Stimulated activated CD4-positive, alpha-beta T cell treated with anti-CD3 and anti-CD28 coated beads, Interleukin-1b, Interleukin-23, amount 100 ng/mL, for 1 hour (primary cell): ENCODE measurements at places on chromosomes 2 and 18.
A peak's percentile ranks its signal among the peaks of the same experiment; 100 is the strongest.

GRCh38 chr2:198268519-198268918 is 464.1 kb downstream of the PLCL1 start:
- no peak for DNase-seq

DNA sequence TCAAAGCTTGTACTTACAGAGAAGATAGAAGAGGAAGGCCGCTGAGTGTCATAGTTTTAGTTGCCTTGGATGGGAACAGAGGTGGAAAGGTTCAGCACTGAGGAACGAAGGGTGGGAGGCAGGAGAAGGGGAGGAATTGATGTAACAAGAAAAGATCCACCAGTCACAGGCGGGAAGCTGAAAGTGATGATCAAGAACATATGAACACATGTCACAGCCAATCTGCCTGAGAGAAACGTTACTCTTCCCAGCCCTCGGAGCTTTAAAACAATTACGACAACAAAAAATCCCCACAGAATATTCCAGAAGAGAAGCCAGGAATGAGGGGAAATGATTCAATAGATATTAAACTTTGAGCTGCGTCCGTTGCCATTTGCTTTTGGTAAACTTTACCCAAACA is 87.1 kb downstream of the TSHZ1 start:
- no peak for DNase-seq

- DNase-seq = no peak
Measured at GRCh38 chr2:45895241-45895861, 243.9 kb downstream of the PRKCE start.

GRCh38 chr2:137924019-137924418 is 40.3 kb upstream of the HNMT start:
- no peak for DNase-seq

- DNase-seq = no peak
Measured at GRCh38 chr2:65974067-65974723, 460.7 kb upstream of the MEIS1 start.

GRCh38 chr2:225865468-225865867 is 466.0 kb downstream of the NYAP2 start:
- no peak for DNase-seq

DNA sequence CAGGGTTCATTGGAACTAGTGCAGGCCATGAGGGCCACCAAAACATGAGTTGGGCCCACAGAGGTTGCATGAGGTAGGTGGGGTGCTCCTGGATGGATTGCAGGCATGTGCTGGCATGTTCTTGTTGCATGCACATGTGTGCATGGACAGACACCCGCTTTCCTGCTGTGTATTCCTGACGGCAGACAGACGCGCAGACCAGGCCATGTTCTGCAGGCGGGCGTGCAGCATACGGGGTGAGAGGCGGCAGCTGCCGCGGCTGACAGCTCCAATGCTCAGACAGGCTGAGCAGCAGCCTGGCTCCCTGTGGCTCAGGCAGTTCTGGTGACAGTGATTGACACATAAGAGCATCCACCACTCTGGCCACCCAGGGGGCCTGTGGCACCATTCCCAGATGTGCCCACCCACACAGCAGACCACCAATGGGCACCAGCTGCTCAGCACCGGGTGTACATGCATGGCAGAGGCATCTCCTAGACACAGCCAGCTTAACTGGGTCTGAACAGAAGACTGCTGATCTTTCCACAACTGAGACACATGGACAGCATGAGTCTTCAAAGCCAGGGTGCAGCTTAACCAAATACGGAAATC is 21.2 kb downstream of the HS1BP3 start:
- DNase-seq = no peak

DNA sequence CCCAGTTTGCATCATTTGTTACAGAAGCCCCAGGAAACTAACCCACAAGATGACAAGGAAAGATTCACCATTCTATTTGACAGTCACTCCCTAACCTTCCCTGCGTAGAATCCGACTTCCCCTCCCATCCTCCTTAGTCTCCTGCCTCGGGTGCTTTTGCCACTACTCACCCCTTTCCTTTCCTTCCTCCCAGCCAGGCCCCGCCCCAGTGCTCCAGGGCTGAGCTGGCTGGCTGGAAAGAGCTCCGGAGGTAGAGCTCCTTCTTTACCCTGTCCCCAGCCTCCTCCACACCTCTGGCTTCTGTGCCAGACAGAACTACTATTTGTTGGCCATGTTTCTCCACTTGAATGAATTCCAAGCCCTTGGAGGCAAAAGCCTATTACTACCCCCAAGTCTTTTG is 317.6 kb upstream of the NCKAP5 start:
- DNase-seq = no peak

DNA sequence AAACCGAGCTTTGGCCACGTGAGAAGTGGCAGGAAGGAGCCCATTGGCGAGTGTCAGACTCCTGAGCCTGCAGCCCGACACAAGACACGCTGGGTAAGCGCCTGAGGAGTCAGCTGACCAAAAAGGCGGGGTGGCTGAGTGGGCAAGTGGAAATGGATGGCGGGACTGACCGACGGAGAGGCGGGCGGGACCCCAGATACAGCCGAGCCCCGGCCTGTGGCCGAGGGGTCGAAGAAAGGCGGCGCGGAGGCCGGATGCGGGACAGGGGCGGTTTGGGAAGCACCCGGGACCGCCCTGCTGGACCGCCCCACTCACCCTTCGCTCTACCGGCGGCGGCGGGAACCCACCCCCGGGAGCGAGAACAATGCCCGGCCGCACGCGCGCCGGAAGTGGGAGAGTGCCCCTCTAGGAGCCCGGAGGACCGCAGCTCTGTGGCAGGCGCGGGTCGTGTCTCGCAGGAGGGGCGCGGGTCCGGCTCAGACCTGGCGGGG is 22.8 kb downstream of the ZSCAN30 start:
- DNase-seq = peak; percentile 35

DNA sequence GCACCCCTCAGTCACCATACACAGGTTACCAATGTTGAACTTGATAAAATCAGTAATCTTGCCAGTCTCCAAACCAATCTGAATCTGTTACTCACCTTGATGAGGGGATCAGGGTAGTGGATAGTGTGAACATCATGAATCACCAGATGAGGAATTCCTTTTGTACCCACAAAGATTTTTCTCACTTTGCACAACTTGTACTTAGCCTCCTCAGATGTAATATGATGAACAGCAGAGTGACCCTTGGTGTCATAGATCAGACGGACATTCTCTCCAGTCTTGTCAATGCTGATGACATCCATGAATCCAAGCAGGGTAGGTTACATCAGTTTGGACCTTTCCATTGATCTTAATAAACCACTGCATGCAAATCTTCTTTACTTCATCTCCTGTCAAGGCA is 54.7 kb downstream of the MDH1 start:
- no peak for DNase-seq

DNA sequence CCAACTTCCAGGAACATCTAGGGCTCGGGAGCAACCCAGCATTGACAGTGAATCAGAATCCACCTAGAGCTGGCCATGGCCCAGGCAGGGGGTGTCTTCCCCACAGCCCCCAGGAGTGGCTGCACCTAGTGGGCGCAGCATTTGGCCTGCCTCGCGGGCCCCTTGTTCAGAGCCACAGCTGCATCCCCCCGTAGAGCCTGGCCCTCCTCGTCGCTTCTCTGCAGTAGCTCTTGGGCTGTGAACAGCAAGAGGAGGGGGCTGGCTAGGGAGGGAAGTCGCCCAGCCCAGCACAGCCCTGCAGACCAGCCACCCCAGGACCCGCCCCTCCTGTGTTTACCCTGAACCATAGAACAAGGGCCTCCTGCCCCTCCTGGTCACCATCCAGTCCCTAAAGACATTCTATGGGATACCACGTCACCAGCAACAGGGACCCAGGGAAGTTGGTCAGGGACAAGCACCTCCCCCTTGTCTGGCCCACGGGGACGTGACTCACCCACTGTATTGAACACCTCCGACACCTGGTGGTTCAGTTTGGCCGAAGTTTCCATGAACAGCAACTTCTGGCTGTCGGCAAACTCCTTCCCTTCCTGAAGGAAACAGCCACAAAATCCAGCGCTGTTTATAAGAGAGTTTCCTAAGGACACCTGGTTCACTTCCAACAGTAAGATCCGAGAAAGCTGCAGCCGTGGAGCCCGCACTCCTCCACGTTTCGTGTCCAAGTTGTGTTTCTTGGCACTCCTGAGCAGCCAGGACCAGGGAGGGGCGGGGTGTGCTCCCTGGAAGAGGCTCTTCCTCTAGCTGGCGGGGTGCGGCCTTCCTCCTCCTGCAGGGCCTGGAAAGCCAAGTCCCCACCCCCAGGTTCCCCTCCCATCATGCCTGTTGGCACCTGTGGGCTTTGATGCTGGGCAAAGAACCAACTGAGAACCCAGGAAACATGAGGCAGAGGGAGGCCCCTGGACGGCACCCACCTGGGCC is 8.8 kb downstream of the PRLH start:
- no peak for DNase-seq

DNA sequence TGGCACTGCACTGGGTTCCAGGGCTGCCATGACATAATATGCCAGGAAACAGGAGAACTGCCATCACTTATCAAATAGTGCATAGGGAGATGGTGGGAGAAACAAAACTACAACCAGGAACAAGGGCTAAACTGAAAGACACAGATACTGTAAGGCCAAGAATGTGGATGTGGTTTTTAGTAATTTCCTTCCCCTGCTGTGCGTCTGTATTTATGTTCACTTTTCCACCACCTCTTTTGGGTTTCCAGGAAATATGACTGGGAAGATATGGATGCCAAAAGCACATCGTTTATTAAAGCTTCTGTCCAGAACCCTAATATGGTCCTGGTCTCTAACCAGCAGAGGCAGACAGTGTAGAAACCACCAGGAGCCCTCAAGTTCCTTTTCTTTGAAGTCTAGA is 759.7 kb upstream of the FANCL start:
- DNase-seq = no peak
